ENCODE measurements at places on chromosomes 3 and 15.

DNA sequence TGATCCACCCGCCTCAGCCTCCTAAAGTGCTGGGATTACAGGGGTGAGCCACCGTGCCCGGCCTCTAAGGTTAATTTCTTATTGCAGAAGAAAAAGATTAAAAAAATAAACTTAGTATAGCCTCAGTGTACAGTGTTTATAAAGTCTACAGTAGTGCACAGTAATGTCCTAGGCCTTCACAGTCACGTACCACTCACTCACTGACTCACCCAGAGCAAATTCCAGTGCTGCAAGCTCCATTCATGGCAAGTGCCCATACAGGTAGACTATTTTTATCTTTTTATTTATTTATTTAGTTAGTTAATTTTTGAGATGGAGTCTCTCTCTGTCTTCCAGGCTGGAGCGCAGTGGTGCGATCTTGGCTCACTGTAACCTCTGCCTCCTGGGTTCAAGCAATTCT is 3.2 kb upstream of the FLNB start:
- DNase-seq, result no peak

DNA sequence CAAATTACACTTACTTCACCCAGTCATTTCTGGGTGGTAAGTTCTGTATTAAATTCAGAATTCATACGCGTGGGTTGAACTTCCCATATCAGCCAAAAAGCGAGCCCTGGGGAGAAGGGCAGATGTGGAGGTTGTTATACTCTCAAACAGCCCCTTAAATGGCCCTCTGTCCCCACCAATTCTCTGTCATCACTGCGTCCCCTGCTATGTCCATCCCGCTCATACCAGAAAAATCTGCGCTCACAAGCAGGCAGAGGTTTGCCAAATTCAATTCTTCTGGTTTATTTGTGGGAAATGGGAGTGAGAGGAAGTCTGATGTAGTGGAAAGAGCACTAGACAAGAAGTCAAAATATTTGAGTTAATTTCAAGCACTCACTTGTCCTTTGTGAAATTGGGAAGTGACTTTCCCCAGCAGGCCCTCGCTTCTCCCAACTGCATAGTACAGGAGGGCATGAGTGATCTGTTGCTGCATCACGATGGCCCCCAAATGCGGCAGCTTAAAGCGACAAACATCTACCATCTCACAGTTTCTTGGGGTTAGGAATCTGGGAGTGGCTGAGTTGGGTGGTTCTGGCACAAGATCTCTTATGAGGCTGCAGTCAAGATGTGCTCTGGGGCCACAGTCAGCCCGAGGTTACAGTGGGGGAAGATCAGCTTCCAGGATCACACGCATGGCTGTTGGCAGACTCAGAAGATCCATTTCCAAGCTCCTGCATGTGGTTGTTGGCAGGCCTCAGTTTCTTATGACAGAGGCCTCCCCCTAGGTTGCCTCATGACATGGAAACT is 67.7 kb downstream of the CPN2 start:
- no peak for DNase-seq

DNA sequence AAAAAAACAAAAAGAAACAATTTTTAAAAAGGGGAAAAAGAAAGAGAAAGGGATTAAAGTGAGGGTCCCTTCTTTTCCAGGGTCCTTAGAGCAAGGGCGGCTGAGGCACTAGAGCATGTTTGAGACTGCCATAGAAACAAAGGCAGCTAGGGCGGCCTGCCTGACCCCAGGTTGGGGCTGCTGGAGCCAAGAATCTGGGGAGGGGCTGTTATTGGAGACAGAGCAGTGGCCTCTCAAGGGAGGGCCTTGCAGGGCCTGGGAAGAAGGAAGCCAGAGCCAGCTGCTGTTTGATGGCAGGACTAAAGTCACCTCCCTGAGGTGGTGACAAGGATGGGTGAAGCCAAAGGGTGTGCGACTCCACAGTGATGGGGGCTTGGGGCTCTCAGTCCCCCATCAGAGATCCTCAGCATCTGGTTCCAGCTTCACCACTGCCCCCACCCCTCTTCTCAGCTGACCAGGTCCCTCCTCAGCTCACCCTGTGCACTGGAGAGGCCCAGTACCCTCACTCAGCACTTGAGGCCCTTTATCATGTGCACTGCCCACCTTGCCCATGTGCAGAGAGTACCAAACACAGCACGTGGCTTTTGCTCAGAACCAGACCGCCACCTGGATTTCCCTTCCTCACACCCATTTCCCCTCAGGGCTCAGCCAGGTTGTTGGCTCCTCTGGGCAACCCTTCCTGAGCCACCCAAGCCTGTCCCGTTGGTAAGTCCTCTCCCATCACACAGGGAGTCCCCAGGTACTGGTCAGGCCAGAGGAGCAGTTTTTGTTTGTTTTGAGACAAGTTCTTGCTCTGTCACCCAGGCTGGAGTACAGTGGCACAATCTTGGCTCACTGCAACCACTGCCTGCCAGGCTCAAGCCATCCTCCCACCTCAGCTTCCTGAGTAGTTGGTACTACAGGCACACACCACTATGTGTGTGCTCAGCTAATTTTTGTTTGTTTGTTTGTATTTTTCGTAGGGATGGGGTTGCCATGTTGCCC is 1.7 kb downstream of the TMEM89 start:
- DNase-seq, result no peak

- no peak for DNase-seq
Observed at GRCh38 chr3:139528281-139528680, 11.3 kb downstream of the RBP1 start.

GRCh38 chr15:86919581-86919980 is 839.9 kb downstream of the AGBL1 start:
- no peak for DNase-seq

GRCh38 chr15:64146041-64146440 is 5.5 kb upstream of the SNX22 start:
- DNase-seq, result no peak

GRCh38 chr3:136559896-136560295 is 192.3 kb downstream of the STAG1 start:
- no peak for DNase-seq

GRCh38 chr15:42819786-42820185 is 82.9 kb upstream of the CDAN1 start:
- DNase-seq, result peak; percentile 52

DNA sequence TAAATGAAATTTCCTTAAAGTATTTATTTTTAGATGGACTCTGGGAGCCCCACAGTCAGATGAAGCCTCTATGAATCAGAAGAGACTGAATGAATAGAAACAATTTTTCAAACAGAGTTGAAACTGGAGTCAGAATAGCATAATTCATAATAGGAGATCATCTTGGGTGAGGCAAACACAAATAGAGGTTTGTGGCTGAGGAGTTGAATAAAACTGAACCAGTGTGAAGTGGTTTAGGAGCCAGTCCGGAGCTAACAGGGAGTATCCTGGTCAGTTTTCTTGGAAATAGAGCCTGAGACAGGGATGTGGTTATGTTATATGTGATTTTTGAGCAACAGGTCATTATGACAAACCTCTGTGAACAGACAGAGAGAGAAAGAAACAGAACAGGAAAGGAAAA is 39.2 kb downstream of the SAMMSON start:
- no peak for DNase-seq

- DNase-seq, result peak; percentile 84
Observed at GRCh38 chr3:56251343-56251945, 216.8 kb downstream of the ERC2 start.

Data from fibroblast of pulmonary artery (primary cell).